Spinal cord (tissue), 10 donors: ENCODE measurements at places on chromosomes 16 and 17.

DNA sequence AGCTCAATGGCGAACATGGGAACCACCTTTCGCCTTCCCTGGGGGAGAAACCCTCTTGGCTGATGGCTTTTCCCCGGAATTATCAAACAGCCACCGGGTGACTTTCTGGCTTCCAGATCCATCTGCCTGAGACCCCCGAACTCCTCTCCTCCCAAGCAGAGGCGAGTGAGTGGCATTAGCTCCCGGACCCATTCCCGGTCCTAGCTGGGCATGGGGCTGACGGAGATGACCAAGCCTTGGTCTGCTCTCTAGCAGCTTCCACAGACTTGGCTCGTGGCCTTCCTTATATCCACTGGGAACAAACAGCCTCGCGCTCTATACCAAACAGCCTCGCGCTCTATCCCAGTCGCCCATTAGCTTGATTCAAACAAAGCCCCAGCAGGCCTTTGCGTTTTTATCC, 62.4 kb downstream of the CCDC182 start:
- DNase-seq = no peak

DNA sequence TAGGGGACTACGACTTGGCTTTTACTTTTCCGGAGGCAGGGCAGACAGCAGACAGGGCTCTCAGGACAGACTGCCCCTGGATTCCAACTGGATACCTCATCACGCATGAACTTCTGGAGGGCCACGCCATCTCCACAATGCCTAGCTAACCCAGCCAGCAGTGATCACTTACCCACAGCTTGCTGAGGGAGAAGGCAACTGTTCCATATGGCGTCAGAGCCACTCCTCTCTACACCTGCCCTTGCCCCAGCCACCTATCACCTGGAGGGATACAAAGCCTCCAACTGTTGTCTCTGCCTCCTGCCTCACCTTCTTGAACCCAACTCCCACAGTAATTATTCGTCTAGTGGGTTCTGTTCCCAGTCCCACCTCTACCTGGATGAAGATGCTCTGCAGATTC, 8.8 kb downstream of the MYO19 start:
- DNase-seq = no peak

DNA sequence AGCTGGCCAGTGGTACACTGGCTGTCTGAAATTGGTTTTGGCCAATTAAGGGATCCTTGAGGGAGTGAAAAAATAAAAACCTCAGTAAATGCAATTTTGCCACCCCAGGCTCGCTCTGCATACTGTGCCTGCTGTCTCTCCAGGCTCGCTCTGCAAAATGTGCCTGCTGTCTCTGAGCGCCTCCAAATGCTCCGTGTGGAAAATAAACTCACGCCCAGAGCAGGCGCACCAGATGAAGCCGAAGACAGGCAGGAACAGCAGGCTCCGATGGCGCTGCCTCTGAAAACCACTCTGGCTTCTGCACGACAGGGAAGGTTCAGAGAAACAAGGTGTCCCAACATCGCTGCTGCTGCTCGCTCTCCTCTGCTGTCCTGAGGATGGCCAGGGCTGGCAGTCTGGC, 29.1 kb downstream of the SNN start:
- DNase-seq = no peak

- DNase-seq = no peak
These were observed 3.7 kb upstream of the NPIPB15 start for GRCh38 chr16:74372369-74372768.

DNA sequence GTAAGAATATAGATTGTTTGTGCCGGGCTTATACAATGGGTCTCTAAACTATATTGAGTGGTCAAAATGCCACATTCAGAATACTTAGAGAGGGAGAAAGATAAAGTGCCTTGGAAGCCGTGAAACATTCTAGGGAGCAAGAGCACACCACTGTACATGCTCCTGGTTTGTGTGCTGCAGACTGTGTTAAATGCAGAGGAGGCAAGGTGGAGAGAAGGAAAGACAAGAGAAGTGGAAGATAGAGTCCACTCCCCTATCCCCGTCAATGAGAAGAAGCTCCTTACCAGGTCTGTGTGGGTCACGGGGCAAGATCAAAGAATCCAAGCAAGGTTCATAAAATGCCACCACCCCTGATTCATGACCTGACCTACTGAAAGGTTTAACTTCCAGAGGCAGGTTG, 267.1 kb upstream of the TBX2 start:
- DNase-seq = no peak

GRCh38 chr17:56392321-56392720, 201.2 kb upstream of the NOG start:
- no peak for DNase-seq

DNA sequence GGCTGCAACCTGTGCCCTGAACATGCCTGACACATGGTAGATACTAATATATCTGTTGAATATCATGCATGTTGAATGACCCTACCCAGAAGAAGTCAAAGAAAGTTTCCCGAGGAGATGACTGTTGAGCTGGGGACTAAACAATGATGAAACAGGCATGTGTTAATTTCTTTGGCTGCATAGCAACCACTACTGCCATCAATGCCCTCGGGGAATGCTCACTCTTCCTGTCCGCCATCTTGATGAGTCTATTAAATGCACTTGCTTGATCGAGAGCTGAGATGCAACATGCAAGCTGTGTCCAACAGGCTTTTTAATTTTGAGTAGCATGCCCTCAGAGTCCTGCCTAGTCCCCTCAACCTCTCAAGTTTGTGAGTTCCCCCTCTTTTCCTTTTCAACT, 31.3 kb downstream of the GRIN2A start:
- DNase-seq = no peak
